ENCODE measurements at places on chromosomes 7 and 10.
A peak's percentile ranks its signal among the peaks of the same experiment; 100 is the strongest.

DNA sequence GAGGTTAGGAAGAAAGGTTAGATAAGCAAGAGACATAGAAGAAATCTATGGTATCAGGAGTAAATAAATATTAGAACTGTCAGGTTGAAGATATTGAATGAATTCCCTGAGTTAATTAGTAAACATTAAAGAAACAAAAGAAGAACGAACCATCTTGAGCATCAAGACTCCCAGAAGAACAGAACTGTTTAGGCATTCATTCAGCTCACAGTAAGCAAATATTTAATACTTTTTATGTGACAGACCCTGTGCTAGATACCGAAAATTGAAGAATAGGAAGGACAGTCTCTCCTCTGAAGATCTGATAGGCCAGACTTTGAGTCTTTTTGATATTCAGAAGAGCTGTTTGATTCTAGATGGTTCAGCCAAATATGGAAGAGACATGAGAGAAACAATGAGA, 731.5 kb downstream of the XPNPEP1 start:
- no peak for DNase-seq

DNA sequence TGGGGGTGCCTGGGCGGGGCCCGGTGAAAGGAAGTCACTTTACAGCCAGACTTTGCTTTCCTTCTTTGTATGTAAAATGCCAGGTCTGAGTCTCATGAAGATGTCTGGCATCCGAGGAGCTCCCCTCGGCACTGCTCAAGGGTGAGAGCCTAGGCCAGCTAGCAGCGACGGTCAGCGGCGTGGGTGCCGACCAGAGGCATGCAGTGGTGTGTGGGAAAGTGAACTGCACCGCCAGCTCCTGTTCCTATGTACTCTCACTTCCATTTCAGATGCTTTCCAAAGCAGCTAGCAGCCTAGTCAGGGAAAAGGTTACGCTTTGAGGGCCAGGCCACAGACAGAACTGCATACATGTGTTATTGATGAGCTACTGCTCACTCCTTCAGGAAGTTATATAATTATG, 172.8 kb downstream of the ZMYND11 start:
- DNase-seq: no peak

GRCh38 chr7:80540836-80541235, 29.0 kb upstream of the GNAT3 start:
- no peak for DNase-seq

GRCh38 chr10:75230600-75231038, 5.1 kb downstream of the COMTD1 start:
- DNase-seq: peak; percentile 82

GRCh38 chr7:36486336-36486735, 96.7 kb downstream of the ANLN start:
- no peak for DNase-seq
